ENCODE measurements at places on chromosomes 13 and 19.

DNA sequence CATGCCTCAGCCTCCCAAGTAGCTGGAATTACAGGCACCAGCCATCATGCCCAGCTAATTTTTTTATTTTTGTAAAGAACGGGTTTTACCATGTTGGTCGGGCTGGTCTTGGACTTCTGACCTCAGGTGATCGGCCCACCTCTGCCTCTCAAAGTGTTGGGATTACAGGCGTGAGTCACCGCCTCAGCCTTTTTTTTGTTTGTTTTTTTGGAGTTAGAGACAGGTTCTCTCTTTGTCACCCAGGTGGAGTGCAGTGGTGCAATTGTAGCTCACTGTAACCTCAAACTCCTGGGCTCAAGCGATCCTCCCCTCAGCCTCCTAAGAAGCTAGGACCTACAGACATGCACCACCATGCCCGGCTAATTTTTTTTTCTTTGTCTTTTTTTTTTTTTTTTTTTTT is 15.6 kb upstream of the NOTCH3 start:
- DNase-seq: no peak

DNA sequence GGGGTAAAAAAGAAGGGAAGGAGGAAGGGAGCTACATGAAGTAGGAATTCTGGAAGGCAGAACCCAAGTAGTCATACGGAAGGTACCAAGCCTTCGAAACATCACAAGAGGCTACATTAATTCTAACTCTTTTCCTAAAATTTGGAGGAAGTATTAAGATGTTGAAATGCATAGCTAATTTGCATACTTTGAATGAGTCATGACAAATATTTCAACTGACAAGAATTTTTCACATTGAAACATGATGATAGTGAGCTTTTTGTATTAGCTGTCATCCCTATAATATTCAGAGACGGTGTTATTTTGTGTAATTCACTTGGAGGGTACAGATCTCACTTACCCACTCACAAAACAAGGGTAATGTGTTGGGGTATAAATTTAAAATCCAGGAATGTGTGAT is 9.1 kb upstream of the ACOD1 start:
- DNase-seq: peak; percentile 53

GRCh38 chr19:3774621-3775373 is 2.8 kb upstream of the RAX2 start:
- no peak for DNase-seq

GRCh38 chr19:41597600-41598041 is 21.7 kb downstream of the CEACAM21 start:
- peak; percentile 42 for DNase-seq

DNA sequence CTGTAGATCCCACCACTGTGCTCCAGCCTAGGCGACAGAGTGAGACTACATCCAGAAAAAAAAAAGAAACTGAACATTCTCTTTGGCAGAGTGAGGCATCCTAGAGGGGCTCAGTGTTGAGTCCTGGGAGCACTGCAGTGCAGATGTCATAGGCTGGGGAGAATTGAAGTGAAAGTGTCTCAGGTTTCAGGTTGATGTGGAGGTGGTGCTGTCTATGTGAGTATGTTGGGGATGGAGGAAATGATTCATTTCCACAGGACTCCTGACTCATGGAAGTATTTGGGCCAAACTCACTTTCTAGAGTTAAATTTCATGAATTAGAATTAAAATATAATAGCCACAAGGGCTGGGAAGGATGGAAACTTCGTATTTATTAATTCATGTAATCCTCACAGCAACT is 134.4 kb upstream of the TSC22D1 start:
- DNase-seq: peak; percentile 66

DNA sequence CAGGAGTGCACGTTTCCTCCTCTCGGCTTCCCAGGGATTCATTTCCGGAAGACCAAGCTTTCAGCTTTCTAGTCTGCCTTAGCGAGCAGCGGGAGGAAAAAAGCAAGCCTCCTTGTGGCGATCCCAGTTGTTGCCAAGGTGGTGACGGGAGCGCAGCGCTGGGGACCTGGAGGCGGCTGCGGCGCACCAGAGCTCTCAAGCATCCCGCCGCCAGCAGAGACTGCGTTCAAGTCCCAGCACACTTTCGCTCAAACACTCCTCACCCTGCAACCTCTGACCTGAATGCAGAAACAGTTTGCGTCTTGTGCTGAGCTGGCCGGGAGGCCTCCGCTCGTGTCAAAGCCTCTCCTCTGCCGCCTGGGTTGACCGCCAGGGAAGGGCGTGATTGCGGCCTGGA is 4.9 kb downstream of the GSX1 start:
- peak; percentile 15 for DNase-seq

- peak; percentile 64 for DNase-seq
These were observed 14.4 kb downstream of the LIG4 start for GRCh38 chr13:108200781-108201398.

DNA sequence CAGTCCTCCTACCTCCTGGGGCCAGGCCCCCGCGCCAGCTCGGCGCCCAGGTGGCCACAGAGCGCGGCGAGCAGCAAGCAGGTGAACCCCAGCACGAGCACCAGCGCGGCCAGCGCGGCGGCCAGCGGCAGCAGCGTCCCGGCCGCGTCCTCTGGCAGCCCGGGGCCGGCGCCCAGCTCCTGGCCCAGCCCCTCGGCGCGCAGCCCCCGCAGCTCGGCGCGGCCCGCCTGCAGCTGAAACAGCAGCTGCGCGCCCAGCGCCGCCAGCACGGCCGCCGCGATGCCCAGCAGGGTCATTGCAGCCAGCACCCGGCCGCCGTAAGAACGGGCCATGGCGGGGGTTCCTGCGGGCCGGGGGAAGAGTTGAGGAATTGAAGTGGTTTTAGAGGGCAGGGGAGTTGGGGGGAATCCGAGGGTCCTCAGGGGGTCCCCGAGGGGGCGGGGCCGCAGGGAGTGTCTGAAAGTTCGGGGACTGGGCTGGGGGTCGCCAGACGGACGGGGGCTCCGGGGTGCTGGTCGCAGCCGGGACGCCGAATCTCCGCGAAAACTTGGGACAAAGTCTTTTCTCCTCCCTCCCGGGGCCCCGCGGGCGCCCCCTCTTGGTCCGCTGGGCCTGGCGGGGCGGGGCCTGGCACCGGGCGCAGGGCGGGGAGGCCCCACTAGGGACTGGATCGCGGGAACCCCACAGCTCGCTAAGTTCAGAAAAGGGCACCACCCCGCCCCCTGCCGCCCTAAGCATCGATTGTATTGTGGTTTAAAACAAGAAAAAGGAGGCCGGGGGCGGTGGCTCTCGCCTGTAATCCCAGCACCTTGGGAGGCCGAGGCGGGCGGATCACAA is at the start of gene TMEM221:
Gene TMEM221 (minus strand): TSS at position 538 of the 837 bp plus-strand sequence. CDS start 206 bp downstream, at position 332.
- peak; percentile 16 for DNase-seq

DNA sequence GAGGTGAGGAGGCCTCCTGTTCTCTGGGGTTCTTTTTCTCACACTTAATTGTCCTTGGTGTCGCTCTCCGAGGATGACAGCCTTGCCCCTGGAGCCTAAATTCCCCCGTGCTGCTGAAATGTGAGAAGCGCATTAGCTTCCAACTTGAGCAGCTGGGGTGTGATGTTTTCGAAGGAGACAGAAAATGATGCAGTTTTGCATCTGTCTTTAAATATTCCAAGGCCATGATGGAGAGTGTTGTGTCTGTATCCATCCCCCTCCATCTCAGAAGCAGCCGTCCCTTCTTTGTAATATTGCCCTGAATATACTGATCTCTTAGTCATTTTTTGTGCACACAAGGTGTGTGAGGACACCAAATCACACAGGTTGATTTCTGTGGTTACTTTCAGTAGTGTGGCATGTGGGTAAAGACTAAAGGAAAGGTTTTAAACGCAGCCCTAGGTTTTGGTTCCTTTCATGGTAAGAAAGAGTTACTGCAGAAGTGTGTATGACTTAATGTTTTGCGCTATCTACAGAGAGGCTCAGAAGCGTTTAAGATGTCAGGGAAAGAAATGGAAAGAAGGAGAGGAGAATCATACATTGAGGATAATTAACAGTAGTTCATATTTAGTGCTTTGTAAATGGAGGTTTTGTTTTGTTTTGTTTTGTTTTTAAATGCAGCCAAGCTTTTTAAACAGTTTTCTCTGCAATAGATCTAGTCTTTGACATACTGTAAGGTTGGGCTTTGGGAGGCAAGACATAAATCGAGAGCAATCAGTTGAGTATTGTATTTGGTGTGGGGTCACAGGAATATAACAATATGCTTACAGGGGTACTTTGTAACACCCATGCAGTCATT is 1.6 kb downstream of the NBEA start:
- DNase-seq: no peak

GRCh38 chr13:20401931-20402856 is 123.5 kb downstream of the CRYL1 start:
- DNase-seq: peak; percentile 42

DNA sequence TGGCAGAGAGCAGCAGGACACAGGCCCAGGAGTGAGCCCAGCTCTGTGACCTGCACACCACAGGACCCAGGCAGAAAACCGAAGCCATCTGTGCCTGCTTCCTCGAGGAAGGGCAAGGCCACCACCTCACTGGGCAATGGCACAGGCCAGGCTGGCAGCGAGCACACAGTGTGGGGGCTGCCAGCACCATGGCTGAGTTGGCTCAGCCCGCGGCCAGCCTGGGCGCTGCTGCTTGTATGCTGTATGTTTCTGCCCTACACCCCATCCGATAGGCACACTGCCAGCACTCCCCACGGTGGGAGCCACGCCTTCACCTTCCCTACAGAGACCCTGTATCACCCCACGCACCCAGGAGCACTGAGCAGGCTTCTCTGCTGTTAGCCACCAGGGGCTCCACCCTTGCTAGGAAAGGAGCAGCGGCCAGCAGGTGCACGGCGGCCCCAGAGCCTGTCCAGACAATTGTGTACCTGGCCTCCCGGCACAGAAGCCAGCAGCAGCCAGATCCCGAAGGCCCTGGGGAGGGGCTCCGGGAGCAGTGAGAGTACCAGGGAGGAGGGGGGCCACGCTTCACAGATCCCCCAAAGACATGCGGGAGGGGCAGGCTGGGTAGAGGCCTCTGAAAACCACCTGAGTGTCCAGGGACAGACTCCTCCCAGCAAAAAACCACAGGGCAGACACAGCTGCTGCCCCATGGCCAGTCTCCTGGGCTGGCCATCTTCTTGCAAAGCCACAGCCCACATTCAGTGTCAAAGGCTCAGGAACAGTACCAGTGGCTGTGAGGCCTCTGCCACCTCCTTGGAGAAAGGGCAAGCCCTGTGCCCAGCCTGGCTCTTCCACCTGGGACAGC is 56.1 kb downstream of the MLLT1 start:
- no peak for DNase-seq

- DNase-seq: no peak
These were observed 21.7 kb downstream of the TNFSF14 start for GRCh38 chr19:6648141-6648715.

DNA sequence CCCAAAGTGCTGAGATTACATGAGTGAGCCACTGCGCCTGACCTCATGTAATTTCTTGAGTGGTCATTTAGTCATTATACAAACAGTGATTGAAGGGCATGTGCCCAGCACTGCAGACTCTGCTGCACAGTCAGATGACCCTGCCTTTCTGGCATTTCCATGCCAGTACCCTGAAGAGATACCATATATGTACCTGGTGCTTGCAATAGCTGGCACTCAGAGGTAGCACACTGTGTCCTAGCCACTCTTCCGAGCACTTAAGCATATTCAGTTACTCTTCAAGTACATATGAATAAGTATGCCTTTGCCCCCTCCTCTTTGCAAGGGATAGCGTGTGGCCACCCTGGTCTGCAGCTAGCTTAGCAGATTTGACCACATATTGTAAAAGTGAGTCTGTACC is 15.5 kb downstream of the STX10 start:
- DNase-seq: no peak

- DNase-seq: no peak
These were observed 37.2 kb upstream of the LRCH1 start for GRCh38 chr13:46515803-46516202.

GRCh38 chr13:39044536-39044935 is 6.3 kb downstream of the NHLRC3 start:
- no peak for DNase-seq

DNA sequence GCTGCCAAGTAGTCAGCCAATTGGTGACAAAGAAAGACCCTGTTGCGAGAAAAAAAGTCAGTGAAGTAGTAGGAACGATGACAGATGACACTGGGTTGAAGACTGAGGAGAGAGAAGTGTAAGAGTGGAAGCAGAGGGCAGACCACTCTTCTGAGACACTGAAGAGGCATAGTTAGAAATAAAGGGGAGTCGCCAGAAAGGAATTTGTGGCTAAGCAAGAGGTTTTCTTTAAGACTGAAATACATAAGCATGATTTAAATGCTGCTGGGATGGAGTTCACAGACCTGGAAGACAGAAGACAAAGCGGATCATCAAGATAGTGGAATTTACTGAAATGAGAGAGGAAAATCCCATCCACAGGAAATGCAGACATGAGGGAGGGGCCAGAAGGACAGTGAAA is 56.2 kb upstream of the USPL1 start:
- DNase-seq: no peak

DNA sequence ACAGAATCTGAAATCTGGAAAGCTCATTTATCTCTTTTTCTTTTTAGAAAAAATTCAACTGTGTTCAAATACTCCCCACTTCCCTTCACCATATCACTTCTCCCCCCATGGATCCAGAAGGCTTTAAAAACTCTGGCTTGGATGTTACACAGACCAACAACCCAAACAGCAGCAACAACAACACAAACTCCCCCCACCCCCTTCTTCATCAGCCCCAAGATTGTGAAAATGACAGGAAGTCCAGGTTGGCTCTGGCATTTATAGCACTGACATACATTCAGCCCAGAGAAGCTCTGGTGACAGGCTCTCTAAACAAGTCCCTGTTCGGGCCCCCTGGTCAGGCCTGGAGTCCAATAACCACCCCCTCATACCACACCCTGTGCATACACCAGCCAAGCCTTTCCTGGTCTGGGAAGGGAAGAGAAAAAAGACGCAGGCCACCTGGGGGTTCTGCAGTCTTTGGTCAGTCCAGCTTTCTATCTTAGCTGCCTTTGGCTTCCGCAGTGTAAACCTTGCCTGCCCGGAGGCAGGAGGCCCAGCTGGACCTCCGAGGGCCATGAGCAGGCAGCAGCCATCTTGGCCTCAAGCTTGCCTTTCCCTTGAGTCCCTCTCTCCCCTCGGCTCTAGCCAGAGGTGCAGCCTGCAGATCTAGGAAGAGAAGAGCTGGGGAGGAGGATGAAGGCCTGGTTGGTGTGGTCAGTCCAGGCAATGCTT is 6.8 kb downstream of the CDX2 start:
- DNase-seq: no peak

- no peak for DNase-seq
These were observed 15.0 kb upstream of the MIER2 start for GRCh38 chr19:359653-359925.

- DNase-seq: no peak
These were observed 225.0 kb downstream of the TBC1D4 start for GRCh38 chr13:75256922-75257321.
